Memory B cell (primary cell): ENCODE measurements at places on chromosomes 6 and 20.

- DNase-seq = peak; percentile 46
These were observed 215.5 kb upstream of the SNX9 start for GRCh38 chr6:157607317-157608109.

DNA sequence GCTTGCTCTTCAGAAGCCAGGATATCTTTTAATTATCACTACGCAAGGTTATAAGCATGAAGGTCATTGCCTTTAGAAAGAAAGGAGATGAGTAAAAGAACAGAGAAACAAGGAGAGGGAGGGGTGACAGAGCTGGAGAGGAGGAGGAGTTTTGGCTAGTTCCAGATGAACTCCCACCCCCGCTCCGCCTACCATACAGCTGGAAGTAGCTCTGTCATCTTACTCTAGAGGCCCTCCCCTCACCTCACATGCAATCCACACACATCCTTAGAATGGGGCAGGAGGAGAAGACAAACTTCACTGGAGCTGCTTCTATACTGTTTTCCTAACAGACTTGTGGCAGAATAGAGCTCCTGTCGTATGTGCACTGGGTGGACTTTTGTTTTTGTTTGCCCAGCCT lies 144.7 kb downstream of the SCML4 start:
- no peak for DNase-seq

DNA sequence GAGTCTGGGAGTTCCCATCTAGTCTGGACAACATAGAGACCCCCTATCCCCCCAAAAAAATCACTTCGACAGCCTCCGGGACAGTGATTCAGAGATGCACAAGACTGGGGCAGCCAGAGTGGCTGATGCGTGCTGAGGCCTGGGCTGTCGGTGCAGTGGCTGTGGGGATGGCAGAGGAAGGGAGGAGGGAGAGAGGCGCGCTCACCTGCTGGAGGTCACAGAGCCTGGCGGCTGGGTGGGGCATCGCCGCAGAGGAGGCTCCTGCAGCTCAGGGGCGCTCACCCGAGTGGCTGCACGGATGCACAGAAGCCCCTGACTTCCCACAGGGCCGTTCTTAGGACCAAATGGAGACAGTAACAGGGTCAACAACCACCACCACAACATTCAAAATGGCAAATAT lies 182.8 kb downstream of the SMOC2 start:
- no peak for DNase-seq

DNA sequence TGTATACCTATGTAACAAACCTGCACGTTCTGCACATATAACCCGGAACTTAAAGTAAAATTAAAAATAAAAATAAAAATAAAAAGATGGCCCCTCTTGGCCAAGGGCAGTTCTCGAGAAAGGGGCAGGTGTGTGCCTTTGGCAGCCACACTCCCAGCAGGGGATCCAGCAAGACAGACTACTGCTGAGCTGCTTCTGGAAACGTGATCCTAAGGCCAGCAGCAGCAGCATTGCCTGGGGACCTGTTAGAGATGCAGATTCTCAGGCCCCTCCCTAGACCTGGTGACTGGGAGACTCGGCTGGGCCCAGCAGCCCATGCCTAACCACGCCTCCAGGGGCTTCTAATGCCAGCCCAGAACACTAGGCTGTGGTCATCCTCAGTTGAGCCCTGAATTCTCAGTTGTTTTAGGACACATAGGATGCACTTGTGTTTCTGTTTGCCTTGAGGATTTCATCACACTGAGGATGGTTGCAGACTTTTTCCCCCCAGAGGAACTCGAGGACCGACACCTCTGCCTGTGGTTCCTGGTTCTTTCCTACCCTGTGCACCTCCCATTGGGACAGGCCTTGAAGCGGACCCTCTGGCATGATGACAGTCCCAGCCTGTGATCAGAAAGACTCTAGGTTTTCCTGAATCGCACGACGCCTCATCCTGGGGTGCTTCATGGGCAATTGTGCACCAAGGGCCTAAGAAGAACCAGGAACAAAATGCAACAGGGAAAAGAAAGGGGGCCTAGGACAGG lies 105.9 kb downstream of the TOX2 start:
- no peak for DNase-seq
